ENCODE measurements at places on chromosomes 7 and 10.

DNA sequence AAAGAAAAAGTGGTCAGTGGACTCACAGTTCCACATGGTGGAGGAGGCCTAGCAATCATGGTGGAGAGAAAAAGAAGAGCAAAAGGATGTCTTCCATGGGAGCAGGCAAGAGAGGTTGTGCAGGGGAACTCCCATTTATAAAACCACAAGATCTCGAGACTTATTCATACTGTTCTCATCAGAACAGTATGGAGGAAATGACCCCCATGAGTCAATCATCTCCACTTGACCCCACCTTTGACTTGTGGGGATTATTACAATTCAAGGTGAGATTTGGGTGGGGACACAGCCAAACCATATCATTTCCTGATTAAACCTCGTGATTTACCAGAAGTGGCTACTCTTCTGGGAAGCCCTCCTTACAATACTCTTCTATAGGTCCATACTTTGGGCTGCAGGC, 160.1 kb downstream of the SORCS1 start:
- no peak for DNase-seq

GRCh38 chr7:77587272-77587671, 50.2 kb downstream of the PTPN12 start:
- DNase-seq: no peak

DNA sequence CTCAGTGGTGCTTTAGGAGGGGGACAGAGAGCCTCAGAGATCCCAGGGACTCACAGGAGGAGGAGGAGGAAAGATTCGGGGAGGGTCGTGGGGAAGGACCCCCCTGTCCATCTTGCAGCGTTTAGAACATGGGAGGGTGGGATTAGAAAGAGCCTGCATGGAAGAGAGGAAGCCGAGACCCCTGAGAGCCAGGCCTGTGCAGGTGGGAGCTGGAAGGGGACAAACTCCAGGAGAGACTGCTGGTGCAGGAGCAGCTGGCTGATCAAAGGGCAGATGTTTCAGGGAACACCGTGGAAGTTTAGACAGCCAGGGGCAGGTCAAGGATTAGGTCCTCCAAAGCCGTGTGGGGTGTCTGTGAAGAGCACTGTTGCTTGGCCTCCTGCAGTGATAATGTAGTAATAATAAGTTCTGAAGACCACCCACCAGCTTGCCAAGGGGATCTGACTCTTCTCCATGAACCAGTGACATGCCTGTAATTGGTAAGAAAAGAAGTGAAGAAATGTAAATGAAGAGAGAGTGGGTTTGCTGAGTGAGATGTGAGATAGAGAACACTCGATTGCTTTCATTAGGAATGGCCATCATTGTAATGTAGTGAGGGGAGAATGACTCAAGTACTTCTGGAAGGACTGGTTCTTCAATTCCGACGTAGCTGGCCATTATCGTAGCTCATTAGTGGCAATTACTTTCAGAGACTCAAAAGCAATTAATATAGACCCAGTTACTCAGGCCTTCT, 425.6 kb downstream of the PAXIP1 start:
- no peak for DNase-seq

DNA sequence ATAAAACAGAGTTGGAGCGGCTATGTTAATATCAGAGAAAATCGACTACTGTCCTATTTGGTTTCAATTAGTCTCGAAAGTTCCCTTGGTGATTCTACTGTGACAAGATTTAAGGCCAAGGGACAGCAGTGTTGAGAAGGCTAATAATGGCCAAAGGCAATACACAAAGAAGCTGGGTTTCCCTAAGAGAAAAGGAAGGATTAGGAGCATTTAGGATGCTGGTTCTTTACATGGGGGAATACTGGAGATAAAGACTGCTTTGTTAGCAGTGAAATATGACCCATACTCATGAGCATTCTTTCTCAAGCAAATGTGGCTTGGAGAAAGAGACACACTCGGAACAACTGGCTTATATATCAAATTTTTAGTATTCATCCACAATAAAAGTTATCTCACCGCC, 32.2 kb downstream of the IQUB start:
- no peak for DNase-seq

GRCh38 chr10:132662186-132662920, 123.6 kb downstream of the NKX6-2 start:
- DNase-seq: no peak

- DNase-seq: no peak
Observed at GRCh38 chr10:124692100-124692446, 52.1 kb downstream of the FAM53B start.

DNA sequence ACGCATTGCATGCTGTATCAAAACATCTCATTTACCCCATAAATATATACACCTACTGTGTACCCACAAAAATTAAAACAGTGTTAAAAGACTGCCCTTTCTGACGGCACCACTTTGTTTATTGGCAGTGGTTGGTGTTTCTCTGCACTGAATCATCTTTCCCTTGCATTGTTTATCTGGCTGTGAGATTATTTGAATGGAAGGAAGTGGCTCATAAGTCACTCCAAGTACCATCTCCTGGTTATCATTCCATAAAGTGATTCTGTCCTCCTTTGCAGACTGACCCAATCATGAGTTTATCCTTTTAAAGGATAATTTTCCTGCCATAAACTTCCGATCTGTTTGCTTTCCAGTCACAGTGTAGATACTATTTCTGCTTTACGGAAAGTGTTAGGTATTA, 183.8 kb downstream of the CAMK1D start:
- no peak for DNase-seq

GRCh38 chr10:86127274-86127819, 239.2 kb downstream of the GRID1 start:
- no peak for DNase-seq

Data from EL (cell line).